ENCODE measurements at places on chromosomes 2 and 18.

DNA sequence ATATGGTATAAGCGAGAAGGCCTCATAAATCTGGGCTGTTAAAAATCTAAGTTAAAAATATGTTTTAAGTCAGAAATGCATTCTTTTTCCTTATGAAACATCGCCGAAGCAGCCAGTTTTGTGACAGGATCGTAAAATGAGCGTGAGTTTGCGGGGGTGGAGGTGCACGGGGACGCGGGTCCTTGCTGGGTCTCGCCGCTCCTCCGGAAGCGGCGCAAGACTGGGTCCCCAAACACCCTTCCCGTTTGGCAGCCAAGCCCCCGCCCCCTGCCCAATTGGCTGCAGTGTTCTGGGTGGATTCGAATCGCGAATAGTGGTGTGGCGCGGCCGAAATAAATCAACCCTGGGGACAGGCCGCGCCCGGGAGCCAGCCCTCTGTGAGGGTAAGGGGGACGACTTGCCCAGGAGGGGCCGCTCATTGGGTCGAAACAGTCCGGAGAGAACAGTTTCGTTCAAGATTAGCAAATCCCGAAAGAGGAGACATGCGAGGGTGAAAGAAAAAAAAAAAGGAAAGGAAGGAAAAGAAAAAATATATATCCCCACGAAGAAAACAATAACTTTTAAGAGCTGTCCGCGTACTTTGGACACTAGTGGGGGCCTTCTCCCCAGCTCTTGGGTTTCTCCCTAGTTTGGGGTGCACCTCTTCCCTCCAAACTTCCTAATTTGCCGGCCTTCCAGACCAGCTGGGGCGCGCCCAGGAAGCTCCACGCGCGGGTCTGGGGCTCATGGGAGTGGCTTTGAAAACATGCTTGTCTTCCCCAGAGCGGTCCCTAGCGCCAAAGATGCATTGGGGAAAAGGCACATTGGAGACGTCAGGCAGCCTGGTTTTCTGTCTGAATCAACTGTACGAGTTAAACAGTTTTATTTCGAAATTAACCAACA lies 3.1 kb upstream of the GATA6 start:
- DNase-seq, result no peak

- DNase-seq, result peak; percentile 80
Measured at GRCh38 chr2:45812011-45812500, 160.6 kb downstream of the PRKCE start.

DNA sequence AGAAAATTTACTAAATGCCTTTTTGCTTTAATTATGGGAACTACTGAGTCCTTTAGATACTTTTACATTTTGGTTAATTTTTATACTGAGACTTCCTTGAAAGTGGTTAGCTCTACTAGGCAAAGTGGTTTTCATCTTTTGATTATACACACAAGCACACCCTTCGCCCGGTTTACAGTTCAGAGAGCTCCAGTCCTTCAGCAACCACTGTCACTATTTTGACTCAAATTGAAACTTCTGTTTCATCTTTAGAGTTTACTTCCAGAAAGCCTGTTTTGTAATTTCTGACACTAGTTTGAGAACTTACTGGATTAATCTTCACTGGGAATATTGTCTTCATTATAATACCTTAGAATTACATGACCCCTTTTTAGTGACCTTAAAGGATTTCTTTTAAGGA lies 140.3 kb upstream of the FOSL2 start:
- DNase-seq, result no peak

GRCh38 chr2:170002096-170002495 lies 174.8 kb downstream of the UBR3 start:
- DNase-seq, result no peak

DNA sequence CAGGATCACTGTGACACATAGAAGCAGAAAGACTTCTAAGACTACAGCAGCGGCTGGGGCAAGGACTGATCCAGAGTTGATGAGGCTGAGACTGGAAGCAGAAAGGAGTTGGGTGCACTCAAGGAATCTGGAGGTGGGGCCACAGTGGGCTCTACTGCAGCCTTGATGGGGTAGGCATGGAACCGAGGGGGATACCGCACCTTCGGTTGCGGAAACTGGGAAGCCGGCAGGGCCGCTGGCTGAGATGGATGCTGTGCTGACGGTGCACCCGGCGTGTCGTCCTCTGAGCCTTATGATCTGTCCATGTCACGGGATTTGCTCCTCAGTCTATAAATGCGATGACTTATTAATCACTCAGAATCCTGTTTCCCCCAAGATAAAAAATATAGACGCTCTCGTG lies 473.5 kb upstream of the MYT1L start:
- no peak for DNase-seq

GRCh38 chr2:100075532-100075931 lies 66.9 kb downstream of the AFF3 start:
- no peak for DNase-seq

DNA sequence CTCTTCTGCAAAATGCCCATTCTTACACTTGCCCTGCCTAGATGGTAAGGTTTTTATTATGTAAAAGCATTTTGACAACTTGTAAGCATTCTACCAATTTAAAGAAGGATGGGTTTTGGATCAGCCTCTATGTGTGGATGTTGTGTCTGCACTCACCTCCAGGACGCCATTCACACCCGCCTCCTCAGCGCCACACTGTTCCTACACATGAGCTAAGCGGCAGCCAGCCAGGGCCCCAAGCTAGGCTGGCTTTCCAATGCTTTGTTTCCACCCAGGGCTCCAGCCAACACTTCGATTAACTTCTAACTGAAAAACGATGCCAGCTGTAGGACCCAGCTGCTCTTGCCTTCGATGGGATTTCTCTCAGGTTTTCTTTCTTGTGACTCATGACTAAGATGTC lies 73.3 kb upstream of the FZD7 start:
- DNase-seq, result no peak

GRCh38 chr2:20939931-20940795 lies 103.7 kb downstream of the APOB start:
- DNase-seq, result no peak

- no peak for DNase-seq
Measured at GRCh38 chr18:72174972-72175649, 369.0 kb downstream of the CBLN2 start.

DNA sequence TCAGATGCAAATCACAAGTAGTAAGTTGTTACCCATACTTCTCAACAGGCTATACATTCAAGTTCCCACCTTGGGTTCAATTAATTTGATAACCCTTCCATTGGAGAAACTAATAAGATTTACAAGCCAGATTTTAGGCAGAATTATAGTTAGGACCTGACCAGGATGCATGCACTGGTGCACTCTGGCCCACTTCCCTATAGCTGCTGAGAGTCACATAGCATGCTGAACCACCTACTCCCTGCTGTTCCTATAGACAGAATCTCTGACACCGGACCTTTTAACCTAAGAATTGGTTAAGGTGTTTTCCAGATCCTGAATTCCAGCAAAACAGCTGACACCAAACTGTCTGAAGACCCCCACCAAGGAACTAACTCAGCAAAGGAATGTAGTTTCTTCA lies 26.2 kb downstream of the FAM210A start:
- DNase-seq, result no peak

DNA sequence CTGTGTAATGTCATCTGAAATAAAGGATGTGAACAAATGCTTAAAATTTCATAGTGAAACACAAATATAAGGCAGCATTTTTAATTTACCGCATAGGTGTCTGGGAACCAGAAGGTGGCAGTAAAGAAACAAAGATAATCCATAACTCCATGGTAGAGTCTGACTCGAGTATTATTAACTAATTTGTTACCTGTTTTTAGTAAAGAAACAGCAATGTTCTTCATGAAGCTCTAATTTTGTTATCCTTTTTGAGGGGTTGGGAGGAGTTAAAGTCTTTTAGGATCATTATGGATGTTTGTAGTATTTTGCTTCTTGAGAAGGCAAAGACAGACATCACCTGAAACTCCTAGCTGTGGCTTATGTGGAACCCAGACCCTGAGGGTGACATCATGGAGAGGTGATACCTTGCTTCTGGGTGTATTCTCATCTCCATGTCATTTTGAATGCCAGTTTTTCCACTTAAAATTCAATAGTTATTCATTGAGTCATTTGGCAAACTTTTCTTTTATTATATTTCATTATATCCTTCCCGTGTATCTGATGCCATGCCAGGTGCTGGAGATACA lies 286.2 kb upstream of the EPAS1 start:
- DNase-seq, result peak; percentile 77

GRCh38 chr2:241741016-241741415 lies 6.6 kb downstream of the D2HGDH start:
- no peak for DNase-seq

- peak; percentile 20 for DNase-seq
Measured at GRCh38 chr2:171625006-171625405, 62.3 kb upstream of the DYNC1I2 start.

DNA sequence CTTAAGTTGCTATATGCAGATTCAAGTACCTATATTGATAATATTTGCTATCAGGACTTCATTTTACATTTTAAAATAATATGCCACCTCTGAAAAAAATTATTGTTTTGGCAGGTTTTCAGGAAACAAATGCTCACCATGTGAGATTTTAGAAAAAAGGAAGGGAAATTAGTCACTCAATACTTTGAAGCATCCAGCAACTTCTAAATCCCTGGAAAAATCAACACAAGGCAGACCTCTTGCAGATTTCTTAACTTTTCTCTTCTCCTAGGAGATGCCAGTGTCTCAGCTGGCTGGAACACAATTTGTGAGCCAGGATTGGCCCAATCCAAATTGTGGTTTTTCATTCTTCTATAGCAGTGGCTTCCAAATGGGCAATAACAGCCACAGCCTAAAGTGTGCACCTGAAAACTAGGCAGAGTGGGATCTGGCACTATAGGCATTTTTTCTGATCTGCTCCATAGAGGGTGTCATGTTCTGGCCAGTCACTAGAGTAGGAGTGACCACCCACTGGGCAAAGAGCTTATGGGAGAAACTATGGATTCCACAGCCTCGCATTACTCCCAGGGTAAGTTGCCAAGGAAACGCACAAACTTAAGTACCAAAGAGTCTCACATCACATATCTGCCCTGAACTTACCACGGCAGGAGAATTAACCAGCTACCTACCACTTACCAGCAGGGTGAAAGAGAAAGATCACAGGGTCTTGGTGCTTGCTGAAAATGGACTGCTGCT lies 28.1 kb upstream of the THOC1 start:
- DNase-seq, result peak; percentile 17

- no peak for DNase-seq
Measured at GRCh38 chr2:176589825-176590440, 320.7 kb downstream of the MTX2 start.

DNA sequence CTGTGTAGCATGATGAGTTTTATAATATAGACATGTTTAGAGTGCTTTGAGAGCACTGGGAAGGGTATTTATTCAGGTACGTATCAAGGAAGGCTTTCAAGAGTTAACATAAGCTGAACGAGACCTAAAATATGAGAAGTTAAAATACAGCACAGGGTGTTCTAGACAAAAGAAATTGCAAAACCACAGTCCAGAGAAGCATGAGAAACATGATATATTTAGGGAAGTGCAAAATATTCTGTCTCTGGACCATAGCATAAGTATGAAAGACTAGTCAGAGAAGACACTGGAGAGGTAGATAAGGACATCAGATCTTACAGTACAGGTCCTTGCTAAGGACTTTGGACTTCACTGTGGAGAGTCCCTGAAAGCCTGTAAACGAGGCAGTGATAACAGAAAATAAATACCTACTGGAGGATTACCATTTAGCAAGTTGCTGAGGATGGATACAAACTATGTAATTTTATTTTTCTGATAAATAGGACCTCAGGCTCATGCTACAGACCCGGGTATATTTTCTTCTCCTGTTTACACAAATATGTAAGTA lies 43.7 kb downstream of the FSIP2 start:
- DNase-seq, result no peak

DNA sequence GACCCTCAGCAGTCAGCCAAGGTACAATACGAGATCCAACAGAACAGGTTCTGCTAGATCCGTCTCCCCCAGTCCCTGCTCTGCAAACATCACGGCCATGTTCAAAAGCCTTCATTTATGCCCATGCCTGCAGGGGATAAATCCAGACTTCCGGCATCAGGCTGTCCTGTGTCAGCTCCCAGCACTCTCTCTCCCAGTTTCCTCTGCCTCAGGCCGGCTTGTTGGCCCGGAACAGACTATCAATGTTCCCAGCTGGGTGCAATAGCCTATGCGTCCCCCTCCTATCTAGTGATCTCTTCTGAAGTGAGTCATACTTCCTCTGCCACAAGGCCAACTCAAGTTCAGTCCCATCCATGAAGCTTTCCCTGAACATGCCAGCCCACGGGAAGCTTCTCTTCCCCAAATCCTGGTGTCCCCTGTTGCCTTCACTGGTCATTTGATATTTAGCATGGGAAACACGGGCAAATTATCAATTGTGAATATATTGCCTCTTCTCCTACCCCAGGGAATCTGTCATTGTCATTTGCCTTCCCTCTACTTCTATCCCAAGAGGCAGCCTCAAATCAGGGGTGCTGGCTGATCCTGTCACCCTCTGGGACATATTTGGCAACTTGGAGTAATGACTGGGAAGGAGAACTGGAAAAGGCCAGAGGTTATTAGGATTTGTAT lies 51.1 kb downstream of the CAPN13 start:
- DNase-seq, result peak; percentile 0

- peak; percentile 82 for DNase-seq
Measured at GRCh38 chr2:165114346-165114939, 89.4 kb downstream of the SCN3A start.

DNA sequence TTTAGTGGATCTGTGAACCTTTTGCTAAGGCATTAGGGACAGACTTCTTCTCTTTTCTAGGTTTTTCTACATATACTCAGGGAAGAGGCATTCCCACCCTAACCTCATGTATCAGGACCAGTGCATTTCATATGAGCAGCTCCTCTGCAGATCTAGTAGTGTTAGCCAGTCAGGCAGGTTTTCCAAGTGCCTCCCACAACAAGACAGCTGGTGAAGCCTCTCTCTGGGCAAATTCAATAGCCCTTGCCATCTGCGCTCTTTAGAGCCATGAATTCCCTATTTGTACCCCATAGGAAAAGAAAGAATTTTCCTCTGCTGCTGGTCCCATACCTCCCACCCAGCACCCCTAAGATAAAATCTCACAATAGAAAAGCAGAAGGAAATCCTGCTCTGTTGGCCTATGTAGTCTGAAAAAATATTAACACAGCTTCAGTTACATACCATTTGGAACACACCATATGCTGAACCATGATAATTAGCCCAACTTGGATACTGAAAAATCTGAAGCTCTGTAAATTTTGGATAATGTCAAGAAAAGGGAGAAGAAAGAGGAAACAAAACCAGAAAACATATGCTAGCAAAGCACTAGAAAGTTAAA lies 1354.6 kb upstream of the NRXN1 start:
- DNase-seq, result no peak

- no peak for DNase-seq
Measured at GRCh38 chr2:238912228-238912915, 64.5 kb downstream of the TWIST2 start.

GRCh38 chr2:176063958-176064357 lies 19.8 kb downstream of the EVX2 start:
- DNase-seq, result no peak

DNA sequence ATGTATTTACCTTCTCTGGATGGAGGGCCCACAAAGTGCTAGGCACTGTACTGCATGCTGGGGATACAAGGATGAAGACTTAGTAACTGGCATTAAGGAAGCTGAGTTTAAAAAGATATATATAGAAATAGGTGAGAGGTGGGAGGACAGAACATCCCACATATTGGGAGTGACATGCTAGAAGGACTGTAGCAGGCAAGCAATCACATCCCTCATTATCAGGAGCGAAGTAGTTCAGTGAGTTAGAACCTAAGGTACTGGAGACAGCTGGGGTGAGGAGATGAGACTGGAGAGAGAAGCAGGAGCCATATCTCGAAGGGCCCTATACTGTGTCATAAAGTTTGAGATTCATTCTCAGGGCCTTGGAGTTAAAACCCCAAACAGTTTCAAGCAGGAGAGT lies 10.9 kb upstream of the OSBPL1A start:
- DNase-seq, result no peak

- no peak for DNase-seq
Measured at GRCh38 chr2:211259831-211260476, 703.6 kb downstream of the CPS1 start.

- no peak for DNase-seq
Measured at GRCh38 chr2:120700659-120701058, 35.0 kb upstream of the GLI2 start.
